Ammon's horn (tissue), 1 donor: ENCODE measurements at places on chromosomes 2 and 18.

- DNase-seq, result no peak
Observed at GRCh38 chr2:205386109-205386508, 296.2 kb upstream of the NRP2 start.

DNA sequence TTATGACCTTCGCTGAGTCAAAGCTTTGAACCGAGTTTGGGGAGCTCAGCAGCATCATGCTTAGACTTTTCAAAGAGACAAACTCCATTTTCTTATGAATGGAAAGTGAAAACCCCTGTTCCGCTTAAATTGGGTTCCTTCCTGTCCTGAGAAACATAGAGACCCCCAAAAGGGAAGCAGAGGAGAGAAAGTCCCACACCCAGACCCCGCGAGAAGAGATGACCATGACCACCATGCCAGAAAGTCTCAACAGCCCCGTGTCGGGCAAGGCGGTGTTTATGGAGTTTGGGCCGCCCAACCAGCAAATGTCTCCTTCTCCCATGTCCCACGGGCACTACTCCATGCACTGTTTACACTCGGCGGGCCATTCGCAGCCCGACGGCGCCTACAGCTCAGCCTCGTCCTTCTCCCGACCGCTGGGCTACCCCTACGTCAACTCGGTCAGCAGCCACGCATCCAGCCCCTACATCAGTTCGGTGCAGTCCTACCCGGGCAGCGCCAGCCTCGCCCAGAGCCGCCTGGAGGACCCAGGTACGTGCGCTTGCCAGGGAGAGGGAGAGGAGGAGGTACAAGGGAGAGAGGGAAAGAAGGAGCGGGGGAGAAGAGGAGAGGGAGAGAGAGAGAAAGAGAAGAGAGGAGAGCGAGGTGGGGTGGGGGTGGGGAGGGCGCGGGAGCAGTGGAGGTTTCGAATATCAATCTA, at the start of gene DLX1:
Gene DLX1 (plus strand): TSS at position 48 of the 700 bp plus-strand sequence. CDS start 171 bp downstream, at position 219.
- DNase-seq, result no peak

- no peak for DNase-seq
Observed at GRCh38 chr2:119246884-119247843, 23.5 kb downstream of the STEAP3 start.

GRCh38 chr2:7517851-7518250, 600.6 kb downstream of the RNF144A start:
- no peak for DNase-seq

DNA sequence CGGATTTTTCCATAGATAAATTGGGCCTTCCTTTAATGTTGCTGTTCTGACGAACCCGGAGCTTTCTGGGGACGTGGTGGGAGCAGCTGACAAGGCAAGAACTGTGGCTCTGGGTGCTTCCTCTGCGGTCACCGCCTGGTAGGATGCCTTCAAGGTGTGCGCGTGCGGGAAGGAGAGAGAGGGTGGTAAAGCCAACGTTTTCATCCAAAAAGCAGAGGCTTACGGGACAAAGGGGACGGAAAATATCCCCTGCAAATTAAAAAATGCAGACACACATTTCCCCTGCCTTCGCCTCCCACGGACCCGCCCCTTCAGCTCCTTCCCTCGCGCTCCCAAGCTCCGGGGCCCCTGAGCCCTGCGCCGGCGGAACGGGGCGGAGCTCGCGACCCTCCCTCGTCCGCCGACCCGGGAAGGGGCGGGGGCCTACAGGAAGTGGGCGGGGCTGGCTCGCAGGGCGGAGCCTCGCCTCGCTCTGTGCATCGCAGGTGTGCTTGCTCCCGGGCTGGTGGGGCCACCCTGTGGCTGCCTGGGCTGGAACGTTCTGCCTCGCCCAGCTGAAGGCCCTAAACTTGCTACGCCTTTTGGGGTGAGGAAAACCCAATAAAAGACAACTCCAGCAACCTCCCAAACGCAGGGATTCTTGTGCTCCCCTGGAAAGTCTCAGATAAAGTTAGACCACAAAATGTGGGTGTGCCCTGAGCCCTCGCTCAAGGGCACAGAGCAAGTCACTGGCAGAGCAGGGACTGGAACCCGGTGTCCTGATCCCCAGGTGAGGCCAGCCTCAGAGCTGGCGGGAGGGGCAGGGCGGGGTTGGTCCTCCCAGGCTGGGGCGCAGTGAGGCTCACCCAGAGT, 25.4 kb upstream of the SLC66A3 start:
- no peak for DNase-seq

GRCh38 chr18:49277395-49278036, 182.9 kb downstream of the DYM start:
- no peak for DNase-seq

DNA sequence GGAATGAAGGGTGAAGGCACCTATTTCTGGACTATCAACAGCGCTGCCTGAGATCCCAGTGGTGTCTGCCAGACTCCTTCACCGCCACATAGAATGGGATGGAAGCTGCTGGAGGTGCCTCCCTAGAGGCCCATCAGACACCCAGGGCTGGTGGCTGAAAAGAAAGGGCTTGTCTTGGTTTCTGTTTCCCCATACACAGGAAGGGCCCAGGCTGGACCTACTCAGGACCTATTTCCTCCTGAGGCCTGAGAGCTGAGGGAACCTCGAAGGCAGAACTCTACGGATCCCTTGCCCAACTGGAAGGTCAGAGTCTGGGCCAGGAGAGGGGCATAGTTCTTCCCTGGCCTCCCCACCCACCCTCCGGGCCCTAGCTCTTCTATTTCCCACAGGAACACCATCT, 2.9 kb upstream of the CLEC4F start:
- DNase-seq, result no peak

GRCh38 chr18:5918205-5918858, 23.0 kb upstream of the TMEM200C start:
- DNase-seq, result no peak

GRCh38 chr2:239287461-239287860, 113.4 kb downstream of the HDAC4 start:
- DNase-seq, result no peak

GRCh38 chr2:48569433-48569832, 39.5 kb downstream of the STON1 start:
- no peak for DNase-seq

GRCh38 chr2:30239986-30240752, 8.8 kb downstream of the LBH start:
- DNase-seq, result no peak

DNA sequence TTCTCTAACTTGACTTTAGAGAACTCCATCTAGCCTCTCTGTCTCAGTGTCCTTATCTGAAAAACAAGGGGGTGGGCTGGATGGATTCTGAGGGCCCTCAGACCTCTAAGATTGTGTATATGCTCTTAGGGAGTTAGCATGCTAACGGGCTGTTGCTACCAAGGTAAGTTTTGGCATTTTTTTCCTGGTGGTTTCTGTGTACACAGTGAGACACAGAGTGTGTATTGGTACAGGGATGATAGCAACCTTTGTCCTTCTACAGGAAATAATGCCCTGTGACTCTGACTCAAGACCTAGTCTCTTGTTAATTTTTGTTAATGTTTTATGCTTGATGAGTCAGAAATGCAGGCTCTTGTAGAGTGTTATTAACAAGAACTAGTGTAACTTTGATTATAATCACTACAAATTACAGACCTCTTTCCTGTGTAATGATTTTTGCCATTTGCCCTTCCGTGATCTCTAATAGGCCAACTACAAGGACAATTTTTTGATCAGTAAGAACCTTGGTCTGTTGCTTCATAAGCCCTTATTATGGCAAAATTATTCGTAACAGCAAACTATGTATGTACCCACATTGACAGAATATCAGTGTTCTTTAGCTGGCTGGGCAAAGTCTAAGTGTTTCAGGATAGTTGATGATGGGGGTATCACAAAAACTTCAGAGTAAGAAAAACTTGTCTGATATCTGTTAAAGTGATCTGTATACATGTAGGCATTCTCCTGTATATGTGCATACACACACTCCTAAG, 89.7 kb downstream of the SPTBN1 start:
- DNase-seq, result no peak

GRCh38 chr18:46070815-46071652, 1.0 kb downstream of the PSTPIP2 start:
- DNase-seq, result peak; percentile 26

GRCh38 chr18:68699043-68699442, 15.9 kb downstream of the TMX3 start:
- no peak for DNase-seq

DNA sequence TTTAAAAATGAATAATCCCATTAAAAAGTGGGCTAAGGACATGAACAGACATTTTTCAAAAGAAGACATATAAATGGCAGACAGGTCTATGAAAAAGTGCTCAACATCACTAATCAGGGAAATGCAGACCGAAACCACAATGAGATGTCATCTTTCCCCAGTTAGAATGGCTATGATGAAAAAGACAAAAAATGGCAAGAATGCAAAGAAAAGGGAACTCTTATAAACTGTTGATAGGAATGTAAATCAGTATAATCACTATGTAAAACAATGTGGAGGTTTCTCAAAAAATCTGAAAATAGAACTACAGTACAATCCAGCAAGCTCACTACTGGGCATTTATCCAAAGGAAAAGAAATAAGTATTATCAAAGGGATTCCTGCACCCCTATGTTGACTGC, 169.2 kb downstream of the METTL4 start:
- no peak for DNase-seq

- DNase-seq, result no peak
Observed at GRCh38 chr18:76498064-76498463, 3.0 kb upstream of the ZNF516 start.

DNA sequence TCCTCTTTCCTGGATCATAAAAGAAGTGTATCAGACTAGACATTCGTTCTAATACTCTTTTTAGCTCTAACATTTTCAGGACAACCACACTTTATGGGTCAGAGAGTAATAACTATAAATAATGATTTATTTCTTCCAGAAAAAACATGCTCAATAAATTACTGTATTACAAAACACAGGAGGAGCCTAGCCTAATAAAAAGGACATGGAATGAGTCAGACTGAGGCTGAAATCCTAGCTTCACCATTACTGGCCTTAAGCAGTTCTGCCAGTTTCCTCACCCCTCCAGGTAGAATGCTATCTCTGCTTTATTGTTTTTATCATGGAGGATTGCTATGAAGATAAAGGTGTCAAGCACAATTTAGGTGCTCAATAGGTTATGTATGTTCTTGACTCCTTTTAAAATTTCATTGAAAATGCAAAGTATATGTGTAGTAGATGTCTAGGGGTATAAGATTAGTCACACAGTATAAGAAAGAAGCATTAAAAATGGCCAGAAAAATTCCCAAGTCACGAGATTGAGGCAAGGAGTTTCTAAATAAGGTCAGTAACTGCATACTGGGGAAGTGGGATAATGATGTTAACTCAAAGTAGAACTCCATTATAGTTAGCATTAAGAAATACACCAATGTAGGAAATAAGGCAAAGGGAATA, 105.5 kb upstream of the NEUROD1 start:
- DNase-seq, result no peak

DNA sequence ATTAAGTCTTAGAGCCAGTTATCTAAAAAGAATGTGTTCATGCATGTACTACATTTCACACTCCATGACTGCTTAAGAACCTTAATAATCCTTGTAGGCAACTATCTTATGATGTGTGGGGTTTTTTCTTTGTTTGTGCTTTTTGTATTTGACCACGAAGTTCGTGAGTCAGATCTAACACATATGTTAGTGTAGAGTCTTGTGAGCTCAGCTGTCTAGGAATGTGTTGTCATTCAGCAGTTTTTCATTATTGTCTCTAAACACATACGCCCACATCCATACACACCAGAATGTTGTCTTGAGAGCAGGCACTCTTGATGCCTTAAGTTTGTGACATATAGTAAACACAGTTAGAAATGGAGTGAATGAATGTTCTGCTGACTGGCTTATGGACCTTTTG, 38.4 kb downstream of the CAB39 start:
- no peak for DNase-seq

DNA sequence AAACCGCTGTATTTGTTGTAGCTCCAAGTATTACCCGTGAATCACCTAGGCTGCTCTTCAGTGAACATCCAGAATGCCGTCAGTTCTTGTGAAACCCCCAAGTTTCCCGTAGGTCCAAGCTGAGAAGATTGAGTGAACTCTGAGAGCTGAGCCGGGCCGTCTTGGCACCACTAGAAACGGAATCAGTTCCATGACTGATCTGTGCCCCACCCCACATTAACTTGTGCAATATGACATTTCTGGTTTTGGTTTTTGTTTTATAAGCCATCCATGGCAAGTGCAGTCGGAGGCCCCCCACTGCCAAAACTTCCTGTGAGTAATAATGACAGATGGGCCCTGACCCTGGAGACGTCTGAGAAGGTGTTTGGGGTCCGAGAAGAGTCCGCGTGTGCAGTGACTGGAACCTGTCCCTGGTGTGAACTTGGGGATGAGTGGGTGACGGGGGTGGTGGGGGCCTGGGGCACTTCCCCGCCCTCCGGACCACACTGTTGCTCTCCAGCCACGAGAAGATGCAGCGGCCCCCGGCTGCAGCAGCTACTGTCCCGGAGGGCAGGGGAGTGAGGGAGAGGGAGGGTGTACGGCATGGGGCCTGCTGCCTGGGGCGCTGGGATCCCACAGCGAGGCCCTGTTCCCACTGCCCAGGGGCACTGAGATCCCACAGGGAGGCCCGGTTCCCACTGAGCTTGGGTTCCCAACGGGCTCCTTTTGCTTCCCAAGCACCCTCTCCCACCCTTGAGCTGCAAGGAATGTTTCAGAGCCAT, 26.5 kb downstream of the NFATC1 start:
- no peak for DNase-seq

- DNase-seq, result no peak
Observed at GRCh38 chr18:4454537-4455112, 482 bp downstream of the DLGAP1 start.

DNA sequence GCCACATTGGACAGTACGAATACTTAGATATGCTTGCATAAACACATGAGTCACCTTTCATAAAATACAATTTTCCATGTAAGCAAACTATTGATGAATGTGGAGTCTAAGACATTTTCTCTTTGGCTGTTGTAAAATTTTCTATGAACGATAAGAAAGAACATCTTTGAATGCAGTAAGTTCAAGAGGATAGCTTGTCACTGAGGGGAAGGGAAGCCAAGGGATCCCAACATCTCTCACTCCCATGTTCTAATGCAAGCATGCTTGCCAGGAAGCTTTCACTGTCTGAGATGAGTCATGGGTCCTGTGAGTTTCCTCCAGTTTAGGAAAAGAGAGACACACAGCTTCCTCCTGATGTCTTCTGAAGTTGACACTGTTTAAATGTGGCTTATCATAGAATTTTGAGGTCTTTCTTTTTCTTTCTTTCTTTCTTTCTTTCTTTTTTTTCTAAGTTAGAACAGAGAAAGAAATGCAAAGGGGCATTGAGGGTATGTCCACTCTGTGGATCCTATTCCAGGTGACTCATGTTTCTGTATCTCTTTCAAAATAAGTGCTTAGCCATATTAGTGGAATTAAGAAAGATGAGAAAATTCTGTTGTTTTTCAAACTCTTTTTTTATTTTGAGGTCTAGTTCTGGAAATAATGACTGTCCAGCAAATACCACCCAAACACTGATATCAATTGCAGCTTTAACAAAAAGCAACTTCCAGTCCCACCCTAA, 146.6 kb downstream of the RDH14 start:
- DNase-seq, result no peak

- DNase-seq, result no peak
Observed at GRCh38 chr2:112634153-112634873, 11.4 kb upstream of the SLC20A1 start.
